Heart left ventricle (tissue), 16 donors: ENCODE measurements at places on chromosomes 3 and 15.

GRCh38 chr3:132222868-132223538, 94.2 kb upstream of the ACP3 start:
- DNase-seq, result no peak

DNA sequence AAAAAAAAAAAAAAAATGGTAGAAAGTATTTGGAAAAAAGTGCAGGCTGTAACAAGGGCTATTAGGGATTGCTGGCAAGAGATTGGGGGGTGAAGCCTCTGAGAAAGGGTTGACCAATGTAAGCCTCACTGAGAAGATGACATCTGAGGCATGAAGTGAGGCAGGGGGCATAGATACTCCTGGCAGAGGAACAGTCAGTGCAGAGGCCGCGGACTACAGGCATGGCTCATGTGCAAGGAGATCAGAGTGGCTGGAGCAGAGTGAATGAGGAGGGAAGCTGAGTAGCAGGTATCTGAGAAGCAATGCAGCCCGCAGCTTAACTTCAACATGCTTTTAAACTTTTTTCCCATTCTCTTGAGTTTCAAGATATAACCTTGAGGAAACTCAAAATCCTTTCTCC, 5.4 kb downstream of the FBXL22 start:
- no peak for DNase-seq

DNA sequence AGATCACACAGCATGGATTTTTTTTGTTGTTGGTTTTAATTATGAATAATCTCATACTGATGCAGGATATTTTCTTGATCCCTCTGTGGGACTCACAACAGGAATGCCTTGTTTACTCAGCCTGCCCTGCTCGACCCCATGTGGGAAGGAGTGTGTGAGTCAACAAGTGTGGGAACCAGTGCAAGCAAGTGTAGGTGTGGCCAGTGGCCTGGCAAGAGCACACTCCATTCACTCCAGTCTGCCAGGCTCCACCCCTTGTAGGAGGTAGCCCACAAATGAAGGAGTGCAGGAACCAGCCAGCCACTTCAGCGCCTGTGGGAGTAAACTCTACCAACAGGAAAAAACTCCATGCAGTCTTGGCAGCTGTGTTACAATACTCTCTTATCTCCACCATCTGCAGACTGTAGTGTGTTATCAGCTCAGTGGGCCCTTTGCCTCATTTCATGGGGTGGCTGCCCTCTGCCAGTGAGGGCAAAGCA, 393.6 kb downstream of the OTOL1 start:
- peak; percentile 42 for DNase-seq

DNA sequence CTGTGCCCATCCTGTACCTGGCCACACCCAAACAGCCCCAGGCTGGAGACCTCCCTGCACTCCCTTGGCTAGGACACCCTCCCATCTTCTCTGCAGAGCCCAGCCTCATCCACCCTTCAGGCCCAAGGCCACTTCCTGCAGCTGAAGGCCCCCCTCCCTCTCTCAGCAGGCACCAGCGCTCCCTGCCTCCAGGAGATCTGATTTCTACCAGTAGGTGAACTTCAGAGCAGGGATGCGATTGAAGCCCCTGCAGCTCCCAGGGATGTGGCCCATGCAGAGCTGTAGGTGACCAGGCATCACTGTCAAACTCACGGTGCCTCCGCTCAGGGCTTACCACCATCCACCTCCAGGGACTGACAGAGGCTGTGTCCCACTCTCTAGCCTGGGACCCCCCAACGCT, 96.3 kb downstream of the NUP210 start:
- DNase-seq, result no peak
